ENCODE measurements at places on chromosomes 4 and X. TPM values are rescaled to one million over a fixed set of nuclear protein-coding genes. Genes with fewer than 3 reads are reported as not detected.
A peak's percentile ranks its signal among the peaks of the same experiment; 100 is the strongest.

ITIH6 gene
- not detected for total RNA-seq

PLCXD1 gene
- total RNA-seq = 35.5 TPM

HSFX2 gene
- total RNA-seq = not detected

F11 gene
- total RNA-seq = not detected

GABRG1 gene
- not detected for total RNA-seq

ARHGAP4 gene
- 262 TPM for total RNA-seq

C4orf51 gene
- total RNA-seq = not detected

NPY2R gene
- total RNA-seq = not detected

- DNase-seq = no peak
Observed at GRCh38 chrX:154805696-154806091, 409 bp upstream of the MPP1 start.

- DNase-seq = no peak
Observed at GRCh38 chrX:116276261-116276660, 105.7 kb downstream of the AGTR2 start.

- no peak for DNase-seq
Observed at GRCh38 chr4:134219043-134219442, 17.5 kb upstream of the PABPC4L start.

- DNase-seq = peak; percentile 39
Observed at GRCh38 chrX:45824471-45824870, 623.8 kb upstream of the DIPK2B start.

- peak; percentile 41 for DNase-seq
Observed at GRCh38 chr4:155353923-155354540, 22.7 kb downstream of the MAP9 start.

DNA sequence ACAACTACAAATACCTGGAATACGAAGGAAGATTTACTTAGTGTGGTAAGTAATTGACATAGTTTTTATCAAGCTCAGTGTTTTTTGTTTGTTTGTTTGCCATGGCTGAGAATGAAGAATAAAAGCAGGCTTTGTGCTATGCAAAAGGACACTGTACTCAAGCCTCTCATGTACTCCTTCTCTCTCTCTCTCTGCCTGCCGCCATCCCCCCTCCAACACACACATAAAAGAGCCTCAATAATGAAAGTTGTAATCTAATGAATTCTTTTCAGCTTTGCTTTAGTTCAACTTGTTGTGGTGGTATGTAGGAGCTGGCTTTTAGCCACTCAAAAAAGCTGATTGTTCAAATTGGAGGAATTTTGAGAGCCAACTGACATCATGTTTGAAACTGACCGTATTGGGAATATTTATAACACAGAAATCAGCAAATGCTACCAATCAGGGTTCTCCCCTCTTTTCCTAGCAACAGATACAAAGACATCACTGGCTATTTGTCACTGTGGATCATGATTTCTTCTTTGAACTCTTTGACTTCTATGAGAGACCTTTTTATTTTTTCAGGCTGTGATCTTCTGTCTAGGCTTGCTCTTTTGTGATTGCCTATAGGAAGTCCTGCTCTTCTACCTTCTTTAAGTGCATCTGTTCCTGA lies 1148.8 kb downstream of the RAPGEF2 start:
- no peak for DNase-seq

GRCh38 chr4:11954093-11954492 lies 525.4 kb upstream of the HS3ST1 start:
- no peak for DNase-seq

GRCh38 chr4:75724867-75725724 lies 719 bp downstream of the USO1 start:
- DNase-seq = peak; percentile 65

DNA sequence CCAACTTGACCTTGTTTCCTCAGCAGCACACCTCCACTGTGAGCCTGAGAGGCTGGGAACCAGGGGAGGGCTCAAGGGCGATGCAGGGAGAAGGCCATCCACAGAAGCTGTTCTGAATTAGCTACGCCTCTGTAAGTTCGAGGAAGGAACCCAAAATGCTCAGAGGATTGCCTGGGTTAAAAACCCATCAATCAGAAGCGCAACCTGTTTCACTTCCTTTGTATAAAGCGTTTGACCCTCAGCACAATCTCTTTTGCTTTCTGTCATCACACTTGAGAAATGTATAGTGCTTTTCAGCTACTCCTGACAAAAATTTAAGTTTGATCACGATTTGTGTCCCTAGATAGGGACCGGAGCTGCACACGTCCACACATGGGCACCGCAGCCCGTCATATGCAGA lies 48.0 kb upstream of the MAP3K15 start:
- no peak for DNase-seq

- no peak for DNase-seq
Observed at GRCh38 chr4:138310498-138310897, 68.3 kb upstream of the SLC7A11 start.

DNA sequence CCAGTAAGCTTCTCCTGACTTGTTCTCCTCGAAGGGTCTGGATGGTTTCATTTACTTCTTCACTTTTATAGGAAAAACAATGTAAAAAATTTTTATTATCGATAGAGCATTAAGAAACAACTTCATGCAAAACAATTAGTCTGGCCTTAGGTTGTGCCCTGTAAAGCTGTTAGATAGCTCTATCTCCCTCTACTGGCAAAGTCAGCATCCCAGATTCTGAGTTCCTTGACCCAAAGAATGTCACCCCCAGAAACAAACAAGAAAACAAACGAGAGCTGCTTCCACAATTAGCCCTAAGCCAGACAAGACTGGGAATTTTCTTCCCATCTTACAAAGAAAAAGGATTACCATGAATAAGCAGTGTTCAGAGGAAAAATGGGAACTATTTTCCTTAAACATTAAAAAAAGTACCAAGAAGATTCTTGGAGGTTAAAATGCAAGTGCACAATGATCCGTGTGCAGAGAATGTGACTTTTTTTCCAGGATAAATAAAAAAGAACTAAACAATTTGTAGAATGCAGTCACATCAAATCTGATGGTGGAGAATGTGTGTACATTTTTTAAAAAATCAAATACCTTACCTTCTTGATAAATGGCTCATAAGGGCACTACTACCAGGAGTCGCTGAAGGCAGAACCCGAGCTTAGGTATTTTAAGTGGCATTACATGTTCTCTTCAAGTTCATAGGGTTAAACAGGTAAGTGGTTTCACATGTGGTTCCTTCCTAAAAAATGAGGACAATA lies 293.2 kb downstream of the FBXO8 start:
- DNase-seq = no peak

GRCh38 chrX:125093852-125094251 lies 225.8 kb upstream of the TEX13C start:
- DNase-seq = no peak

DNA sequence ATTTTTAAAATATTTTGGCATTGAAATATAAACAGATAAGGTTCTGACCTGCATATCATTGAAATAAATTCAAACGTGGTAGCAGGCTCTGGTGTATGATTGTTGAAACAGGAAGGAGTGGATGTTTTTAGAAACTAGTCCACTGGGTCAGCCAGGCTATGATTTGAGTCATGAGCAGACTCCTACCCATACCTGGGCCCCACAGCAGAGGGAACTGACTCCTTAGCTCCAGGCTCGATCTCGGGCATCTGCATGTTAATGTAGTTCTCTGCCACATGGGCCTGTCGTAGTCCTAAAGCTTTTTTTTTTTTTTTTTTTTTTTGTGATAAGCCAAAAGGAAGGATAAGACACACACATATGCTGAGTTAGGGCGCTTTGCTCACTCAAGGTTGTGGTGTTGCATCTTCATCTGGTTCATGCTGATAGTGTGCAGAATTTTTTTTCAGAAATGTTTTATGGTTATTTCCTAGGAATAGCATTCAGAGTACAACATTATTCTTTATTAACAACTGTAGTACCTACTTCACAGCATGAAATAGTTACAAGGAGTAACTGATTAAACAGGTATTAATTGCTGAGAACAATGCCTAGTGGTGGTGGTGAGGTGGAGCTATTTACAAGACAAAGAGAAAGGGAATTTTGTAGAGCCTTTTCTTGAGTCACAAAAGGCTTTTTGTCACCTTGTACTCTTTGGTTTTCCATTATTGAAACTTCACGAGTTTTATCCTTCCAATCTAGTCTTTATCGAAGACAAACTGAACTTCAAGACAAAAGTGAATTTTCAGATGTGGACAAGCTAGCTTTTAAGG lies 27.3 kb downstream of the OFD1 start:
- DNase-seq = no peak

DNA sequence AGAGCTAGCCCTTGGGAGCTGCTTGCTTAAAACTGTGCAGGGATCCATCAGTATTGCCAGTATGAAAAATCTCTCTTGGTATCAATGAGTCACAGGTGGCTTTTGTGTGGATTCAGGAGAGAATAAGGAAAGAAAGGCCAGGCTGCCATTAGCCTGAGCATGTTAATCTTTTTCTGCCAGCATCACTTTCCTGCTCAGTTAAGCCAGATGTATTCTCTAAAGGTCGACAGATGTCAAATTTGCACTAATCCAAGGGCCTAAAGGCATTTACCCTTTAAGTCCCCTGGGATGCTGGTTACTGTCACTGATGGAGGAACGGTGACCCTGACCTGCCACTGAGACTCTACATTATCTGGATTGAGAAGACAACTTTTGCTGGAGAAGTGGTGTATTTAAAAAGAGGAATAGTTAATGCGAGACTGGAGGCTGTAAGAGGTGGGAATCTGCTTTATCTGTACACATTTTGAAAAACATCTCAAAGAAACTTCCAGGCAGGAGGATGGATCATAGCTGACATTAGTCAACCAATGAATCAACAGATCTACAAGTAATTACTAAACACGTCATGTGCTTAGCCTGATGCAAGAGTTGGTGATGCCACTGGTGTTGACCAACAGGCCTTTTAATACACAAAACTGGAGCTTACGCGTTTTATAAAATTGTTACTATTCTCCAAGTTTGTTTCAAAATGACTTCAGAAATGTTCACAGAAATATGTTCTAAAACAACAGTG lies 241.4 kb upstream of the ANXA3 start:
- no peak for DNase-seq

DNA sequence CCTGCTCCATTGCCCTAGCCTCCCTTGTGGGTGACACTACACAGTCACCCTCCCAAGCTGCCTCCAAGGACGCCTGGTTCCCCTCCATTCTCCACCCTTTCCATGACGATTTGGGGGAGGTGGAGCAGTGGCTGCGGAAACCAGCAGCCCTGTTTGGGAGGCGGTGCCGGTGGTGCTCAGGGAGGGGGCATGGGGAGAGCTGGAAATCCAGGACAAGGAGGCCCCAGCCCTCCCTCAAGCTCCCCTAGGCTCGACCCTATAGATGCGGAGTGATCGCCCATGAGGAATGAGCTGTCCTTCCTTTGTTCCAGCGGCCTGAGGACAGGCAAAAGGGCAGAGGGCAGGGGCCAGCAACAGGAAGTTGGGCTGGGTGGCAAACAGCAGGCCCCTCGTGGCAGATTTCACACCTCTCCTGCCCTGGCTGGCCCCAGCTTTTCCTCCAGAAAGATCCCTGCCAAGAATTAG lies 3.6 kb upstream of the RENBP start:
- no peak for DNase-seq

GRCh38 chr4:45004847-45005565 lies 278.6 kb upstream of the GNPDA2 start:
- DNase-seq = no peak

- no peak for DNase-seq
Observed at GRCh38 chr4:114005569-114006442, 26.4 kb upstream of the ARSJ start.

DNA sequence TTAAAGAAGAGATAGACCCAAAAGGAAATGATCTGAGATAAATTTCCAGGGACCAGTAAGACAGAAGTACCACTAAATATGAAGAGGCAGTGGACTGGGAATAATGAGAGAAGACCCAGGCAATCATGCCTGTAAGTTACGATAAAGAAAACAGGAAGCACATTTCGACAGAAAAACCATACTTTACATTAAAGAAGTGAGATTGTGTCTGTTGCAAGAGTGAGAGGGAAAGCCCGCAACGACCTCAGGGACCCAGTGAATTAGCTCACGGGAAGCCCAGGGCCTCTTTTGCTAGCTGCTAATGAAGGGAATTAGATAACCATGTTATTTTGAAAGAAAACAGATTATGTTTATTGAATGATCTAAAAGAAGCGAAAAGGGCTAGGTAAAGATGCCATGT lies 28.9 kb upstream of the ACSL1 start:
- DNase-seq = no peak

GRCh38 chrX:13662355-13662791 lies 9.4 kb downstream of the TCEANC start:
- no peak for DNase-seq

- no peak for DNase-seq
Observed at GRCh38 chr4:69060651-69061308, 35.5 kb upstream of the UGT2B7 start.

- no peak for DNase-seq
Observed at GRCh38 chr4:182257016-182257415, 13.8 kb downstream of the TENM3 start.

- no peak for DNase-seq
Observed at GRCh38 chr4:183422962-183423631, 21.3 kb upstream of the CDKN2AIP start.

DNA sequence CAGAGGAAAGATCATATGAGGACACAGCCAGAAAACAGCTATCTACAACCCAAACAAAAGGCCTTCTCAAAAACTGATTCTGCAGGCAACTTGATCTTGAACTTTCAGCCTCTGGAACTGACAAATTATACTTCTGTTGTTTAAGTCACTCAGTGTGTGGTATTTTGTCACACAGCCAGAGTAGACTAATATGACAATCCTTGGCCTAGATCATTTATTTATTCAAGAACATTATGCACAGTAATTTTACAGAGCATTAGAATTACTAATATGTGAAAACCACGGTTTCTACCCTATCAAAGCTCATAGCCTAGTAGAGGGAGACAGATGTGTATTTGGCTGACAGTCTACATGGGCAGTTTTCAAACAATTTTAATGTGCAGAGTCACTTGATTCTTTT lies 167.8 kb upstream of the PCDH18 start:
- DNase-seq = no peak

GRCh38 chrX:68186552-68187262 lies 246.6 kb downstream of the OPHN1 start:
- DNase-seq = no peak

DNA sequence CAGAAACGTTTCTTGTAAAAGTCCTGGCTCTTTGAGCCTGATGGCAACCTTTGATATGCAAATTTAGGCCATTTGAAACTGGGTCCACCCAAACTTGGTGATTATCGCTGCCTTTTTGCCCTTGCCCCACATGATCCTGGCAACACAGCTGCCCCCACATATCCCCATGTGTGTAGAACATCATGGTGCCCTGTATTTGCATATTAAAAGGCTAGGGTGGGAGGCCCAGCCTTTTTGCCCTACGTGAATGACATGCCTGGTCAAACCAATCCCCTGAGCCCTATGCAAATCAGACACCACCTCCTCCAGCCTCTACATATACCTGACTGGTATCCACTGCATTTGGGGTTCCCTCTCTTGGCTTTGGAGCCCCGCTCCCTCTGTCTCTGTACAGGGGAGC lies 202.4 kb downstream of the MAB21L2 start:
- DNase-seq = no peak

- DNase-seq = no peak
Observed at GRCh38 chrX:147832707-147833348, 78.9 kb upstream of the FMR1 start.

- DNase-seq = no peak
Observed at GRCh38 chr4:13054420-13054970, 429.6 kb downstream of the RAB28 start.

- peak; percentile 90 for DNase-seq
Observed at GRCh38 chrX:1582686-1583437, 8.5 kb upstream of the AKAP17A start.

GRCh38 chr4:70895811-70896491 lies 6.2 kb upstream of the MOB1B start:
- DNase-seq = no peak

All from activated CD4-positive, alpha-beta memory T cell treated with anti-CD3 and anti-CD28 coated beads, Interleukin-2, amount 10 ng/mL, durations not matched to agents 7 days and 5 days (primary cell).